Stimulated activated CD4-positive, alpha-beta T cell treated with anti-CD3 and anti-CD28 coated beads, TNF-alpha, amount 100 ng/mL, for 1 hour (primary cell): ENCODE measurements at places on chromosomes 4 and X.

GRCh38 chrX:142891046-142891445, 134.7 kb upstream of the SPANXN4 start:
- no peak for DNase-seq

DNA sequence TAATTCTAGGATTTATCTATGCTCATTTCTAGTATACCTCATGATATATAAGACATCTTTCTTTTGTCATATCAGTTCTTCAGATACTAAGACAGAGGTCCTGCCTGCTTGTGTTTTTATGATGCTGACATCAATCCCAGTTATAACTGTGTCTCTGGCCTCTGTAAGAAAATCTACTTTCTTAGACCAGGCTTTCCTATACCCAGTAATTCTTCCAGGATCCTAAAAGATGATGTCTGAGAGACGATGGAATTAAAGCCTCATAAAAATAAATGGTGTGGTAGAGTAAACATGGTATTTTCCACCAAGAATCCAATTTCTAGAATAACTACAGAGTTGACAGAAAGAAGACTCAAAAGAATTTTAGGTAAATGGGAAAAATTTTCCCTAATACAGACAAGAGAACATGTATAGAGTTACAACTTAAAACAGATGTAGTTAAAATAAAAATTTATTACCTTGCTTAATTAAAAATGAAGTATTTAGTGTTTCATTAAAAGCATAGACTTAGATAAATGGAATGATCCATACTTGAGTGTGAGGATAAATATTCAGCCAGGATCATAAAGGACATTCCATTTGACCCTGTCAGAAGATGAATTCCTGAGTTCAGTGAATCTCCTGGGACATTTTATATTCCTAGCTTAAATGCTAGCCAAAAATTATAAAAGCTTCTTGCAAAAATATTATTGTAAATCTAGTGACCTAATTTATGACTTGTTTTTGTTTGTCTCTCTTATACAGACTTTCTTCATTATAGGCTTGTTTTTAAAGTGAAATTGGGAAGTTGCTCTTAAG, 137.4 kb downstream of the PDLIM5 start:
- DNase-seq, result no peak

DNA sequence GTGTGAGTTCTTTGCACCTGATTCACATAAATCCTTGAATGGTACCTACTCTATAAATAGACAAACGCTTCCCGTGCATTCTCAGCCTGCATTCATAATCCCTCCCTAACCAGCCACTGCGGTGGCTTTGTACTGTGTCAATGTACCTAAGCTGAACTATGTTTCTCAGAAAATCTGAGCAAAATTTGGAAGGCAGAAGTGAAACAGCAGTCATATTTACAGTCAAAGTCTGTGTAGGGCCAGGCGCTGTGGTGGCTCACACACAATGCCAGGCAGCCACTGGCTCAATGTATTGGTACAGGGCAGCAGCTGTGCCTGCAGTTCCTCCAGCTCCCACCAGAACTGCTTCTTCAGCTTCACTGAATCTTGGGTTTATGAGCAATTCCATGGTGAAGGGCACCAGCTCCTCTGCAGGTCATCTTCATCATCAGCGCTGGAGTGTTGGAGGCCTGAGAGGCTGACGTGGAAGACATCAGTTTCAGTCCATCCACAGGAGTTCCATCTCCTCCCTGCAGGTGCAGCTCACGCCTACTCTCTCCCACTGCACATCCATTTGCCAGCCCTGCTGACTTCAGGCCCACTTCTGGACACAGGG, 32.3 kb upstream of the IRF2 start:
- DNase-seq, result no peak

DNA sequence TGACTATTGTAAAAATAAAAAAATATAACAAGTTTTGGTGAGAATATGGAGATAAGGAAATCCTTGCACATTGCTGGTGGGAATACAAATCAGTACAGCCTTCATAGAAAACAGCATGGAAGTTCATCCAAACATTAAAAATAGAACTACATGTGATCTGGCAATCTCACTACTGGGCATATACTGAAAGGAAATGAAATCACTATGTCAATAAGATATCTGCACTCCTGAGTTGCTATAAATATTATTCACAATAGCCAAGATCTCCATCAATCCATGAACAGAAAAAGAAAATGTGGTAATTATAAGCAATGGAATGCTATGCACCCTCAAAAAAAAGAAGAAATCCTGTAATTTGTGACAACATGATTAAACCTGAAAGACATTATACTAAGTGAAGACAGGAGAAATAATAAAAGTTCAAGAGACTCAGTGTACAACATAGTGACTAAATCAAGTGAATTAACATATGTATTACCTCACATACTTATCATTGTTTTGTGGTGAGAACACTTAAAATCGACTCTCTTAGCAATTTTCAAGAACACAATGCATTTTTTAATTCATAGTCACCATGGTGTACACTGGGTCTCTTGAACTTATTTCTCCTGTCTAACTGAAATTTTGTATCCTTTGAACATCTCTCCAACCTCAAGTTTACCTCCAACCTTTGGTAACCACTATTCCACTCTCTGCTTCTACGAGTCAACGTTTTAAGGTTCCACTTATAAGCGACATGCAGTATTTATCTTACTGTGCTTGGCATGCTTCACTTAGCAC, 1703.7 kb upstream of the AGA start:
- no peak for DNase-seq

- DNase-seq, result no peak
These were observed 144.2 kb downstream of the MSN start for GRCh38 chrX:65811558-65812228.

- no peak for DNase-seq
These were observed 49.6 kb downstream of the LNX1 start for GRCh38 chr4:53541577-53542206.

DNA sequence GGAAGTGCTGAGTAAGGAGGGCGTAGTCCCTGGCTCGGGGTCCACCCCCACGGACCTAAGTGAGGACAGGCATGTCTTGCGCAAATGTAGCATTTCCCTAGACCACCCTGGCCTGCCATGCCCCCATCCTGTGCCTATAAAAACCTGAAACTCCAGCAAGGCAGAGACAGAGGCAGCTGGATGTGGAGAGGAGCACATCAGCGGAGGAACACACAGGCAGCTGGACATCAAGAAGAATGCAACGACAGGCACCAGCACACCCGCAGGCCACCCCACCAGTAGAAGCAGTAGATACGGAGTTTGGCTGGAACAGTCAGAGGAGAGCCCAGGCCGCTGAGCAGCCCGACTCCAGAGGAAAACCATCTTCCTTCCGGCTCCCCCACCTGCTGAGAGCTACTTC, 345.9 kb downstream of the FSTL5 start:
- DNase-seq, result no peak

GRCh38 chr4:86129546-86129945, 230.3 kb downstream of the MAPK10 start:
- DNase-seq, result no peak

DNA sequence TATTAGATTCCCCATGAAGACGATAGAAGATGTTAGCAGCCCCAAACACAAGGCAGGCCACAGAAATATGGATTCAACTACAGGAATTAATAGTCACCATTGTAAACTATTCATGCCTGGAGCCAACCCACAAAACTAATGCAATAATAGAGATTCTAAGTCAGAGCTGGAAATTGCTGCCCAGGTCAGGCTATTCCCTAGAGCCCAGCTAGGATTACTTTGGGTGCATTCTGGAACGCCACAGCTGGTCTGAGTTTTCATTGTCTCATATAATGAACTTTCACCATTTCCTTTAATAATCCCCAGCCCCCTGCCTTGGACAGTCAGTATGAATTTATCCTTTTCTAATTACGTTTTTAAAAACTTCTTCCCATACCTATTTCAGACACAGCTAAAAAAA, 252.6 kb downstream of the PAPSS1 start:
- no peak for DNase-seq

- no peak for DNase-seq
These were observed 24.6 kb downstream of the TSC22D3 start for GRCh38 chrX:107750861-107751445.

DNA sequence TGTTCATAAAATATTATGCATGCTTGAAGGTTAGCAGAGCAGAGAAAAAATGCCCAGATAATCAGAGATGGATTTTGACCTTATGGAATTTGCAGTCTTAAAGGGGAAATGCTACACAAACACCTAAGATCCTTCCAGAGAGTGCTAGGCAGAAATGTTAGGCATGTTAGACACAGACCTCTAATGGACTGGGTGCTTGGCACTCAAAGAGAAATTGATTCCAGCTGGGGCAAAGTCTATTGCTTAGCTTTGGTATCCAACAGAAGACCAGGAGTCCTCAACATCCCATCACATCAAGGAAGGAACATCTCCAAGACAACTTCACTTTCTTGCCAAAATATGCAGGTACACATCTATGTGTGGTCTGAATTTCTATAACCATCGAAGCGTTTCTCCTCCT, 32.2 kb upstream of the PPARGC1A start:
- no peak for DNase-seq

- DNase-seq, result no peak
These were observed 3.6 kb downstream of the STARD8 start for GRCh38 chrX:68651110-68651509.

GRCh38 chr4:77493829-77494551, 111.6 kb upstream of the CXCL13 start:
- no peak for DNase-seq

GRCh38 chr4:74156521-74156920, 1.4 kb upstream of the MTHFD2L start:
- no peak for DNase-seq

DNA sequence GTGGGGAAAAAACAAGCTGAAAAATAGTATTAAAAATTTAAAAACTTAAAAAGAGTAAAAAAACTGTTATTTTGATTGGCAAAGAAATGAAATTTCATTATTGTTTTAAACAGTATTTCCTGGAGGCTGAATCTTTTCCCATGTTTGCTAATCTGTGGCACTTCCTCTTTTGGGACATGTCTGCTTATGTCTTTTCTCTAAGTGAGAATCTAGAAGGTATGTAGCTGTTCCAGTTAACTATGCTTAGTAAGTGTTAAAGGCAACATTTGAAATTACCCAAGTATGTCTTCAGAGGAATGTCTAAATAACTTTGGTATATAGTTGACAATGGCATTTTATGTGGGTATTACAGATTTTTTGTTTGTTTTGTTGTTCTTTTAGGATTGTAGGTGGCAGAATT, 81.6 kb upstream of the TBC1D9 start:
- DNase-seq, result no peak

DNA sequence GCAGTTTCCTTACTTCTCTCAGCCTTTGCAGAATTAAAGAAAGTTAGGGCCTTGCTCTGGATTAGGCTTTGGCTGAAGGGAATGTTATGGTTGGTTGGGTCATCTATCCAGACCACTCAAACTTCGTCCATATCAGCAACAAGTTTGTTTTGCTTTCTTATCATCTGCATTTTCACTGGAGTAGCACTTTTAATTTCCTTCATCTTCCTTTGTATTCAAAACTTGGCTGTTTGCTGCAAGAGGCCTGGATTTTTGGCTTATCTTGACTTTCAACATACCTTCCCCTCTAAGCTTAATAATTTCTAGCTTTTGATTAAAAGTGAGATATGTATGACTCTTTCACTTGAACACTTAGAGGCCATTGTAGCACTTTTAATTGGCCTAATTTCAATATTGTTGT, 126.7 kb upstream of the CENPE start:
- no peak for DNase-seq

GRCh38 chr4:3106339-3107186, 32.1 kb downstream of the HTT start:
- DNase-seq, result peak; percentile 68

- no peak for DNase-seq
These were observed 233.4 kb downstream of the CFAP299 start for GRCh38 chr4:80568891-80569290.

- DNase-seq, result no peak
These were observed 11.1 kb downstream of the RASL11B start for GRCh38 chr4:52873191-52873590.

- no peak for DNase-seq
These were observed 34.4 kb downstream of the AGTR2 start for GRCh38 chrX:116204932-116205331.

DNA sequence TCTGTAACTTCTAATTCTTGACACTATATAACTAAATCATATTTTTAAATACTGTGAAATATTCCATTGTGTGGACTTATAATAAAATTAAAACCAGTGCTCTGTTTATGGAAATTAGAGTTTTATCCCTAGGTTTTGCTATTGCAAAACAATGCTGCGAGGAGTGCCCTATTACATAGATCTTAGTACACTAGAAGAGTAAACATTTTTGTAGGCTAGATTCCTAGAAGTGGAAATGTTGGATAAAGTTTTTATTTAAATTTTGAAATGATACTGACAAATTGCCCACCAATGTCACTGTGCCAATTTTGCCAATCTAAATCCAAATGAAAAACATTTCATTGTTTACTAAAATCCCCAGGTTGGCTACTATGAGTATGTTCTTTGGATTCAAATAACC, 99.7 kb downstream of the IL1RAPL2 start:
- DNase-seq, result no peak

GRCh38 chr4:23166919-23167318, 474.2 kb downstream of the GBA3 start:
- no peak for DNase-seq

DNA sequence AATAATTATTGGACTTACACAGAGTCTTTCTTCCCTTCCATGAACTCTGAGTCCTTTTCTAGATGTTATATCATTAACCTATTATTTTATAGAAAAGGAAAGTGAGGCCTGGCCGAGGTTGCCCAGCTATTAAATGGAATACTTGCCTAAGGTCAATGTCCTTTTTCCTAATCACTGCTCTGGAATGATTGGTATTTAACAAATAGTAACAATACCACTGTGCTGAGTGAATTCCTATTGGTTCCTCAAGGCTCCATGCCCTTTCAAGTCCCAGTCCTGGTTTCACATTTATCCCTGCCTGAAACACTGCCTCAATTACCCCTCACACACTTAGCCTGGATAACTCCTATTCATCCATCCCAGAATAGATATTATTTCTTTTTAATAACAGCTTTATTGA, 6.2 kb downstream of the TCEAL9 start:
- no peak for DNase-seq

GRCh38 chrX:13876652-13877051, 59.8 kb upstream of the GPM6B start:
- no peak for DNase-seq

GRCh38 chr4:41815473-41815872, 66.9 kb upstream of the PHOX2B start:
- DNase-seq, result no peak

- no peak for DNase-seq
These were observed 119.5 kb downstream of the ARSF start for GRCh38 chrX:3160756-3161155.

- no peak for DNase-seq
These were observed 520.7 kb upstream of the AADAT start for GRCh38 chr4:170610434-170610833.

DNA sequence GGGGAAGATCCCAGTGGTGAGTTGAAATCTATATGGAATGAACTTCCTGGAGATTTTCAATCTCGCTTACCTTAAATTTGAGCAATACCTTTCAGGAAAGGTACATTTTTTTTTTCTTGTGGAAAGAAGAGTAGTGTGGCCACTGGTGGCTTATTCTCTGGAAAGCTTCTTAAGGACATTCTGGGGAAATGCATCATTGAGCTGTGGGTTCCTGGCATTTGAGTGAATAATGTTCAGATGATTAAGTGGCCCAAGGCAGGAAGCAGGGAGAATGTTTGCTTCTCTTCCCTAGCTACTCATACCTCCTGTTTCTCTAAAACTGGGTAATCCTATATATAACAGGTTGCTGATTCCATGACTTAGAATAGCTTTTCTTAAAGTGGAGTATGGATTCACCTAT, 31.8 kb downstream of the STAG2 start:
- DNase-seq, result no peak
